Adrenal gland (tissue), 19 donors: ENCODE measurements at places on chromosomes 16 and 17. TPM values are rescaled to one million over a fixed set of nuclear protein-coding genes. Genes with fewer than 3 reads are reported as not detected.
A peak's percentile ranks its signal among the peaks of the same experiment; 100 is the strongest.

DNA sequence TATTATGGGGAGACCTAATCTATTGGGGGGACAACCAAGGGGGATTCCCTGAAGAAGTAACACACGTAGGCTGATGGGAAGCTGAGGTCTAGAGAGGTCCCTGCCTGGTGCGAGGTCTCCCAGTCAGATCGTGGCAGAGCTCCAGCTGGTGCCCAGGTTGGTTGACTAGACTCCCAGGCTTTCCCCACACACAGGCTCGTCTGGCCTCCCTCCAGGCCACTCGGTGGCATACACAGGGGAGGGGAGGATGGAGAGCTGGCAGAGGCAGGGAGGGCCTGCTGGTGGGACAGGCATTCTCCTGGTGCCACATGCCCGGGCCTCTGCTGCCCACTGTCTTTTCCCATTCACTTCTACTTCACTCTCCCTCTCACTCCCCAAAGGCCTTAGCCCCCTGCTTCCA is 8.5 kb upstream of the SOCS3 start:
- no peak for DNase-seq

DNA sequence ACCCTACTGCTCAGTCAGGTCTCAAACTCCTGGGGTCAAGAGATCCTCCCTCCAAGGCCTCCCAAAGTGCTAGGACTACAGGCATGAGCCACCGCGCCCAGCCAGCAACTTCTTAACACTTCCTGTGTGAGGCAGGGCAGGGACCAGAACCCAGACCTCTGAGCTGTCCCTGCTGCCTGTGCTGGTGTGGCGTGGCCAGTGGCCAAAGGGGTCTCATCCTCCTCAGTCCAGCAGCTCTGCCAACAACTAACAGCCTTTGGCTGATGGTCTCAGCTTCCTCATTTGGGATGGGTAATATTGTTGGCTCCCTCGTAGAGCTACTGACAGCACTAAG is 1.4 kb upstream of the LLGL1 start:
- no peak for DNase-seq

Gene SMYD4
- polyA plus RNA-seq: 8.4 TPM

- DNase-seq: peak; percentile 70
Observed at GRCh38 chr16:10961231-10961630, 16.9 kb downstream of the CLEC16A start.

- no peak for DNase-seq
Observed at GRCh38 chr16:4576008-4576407, 19.9 kb downstream of the C16orf96 start.

Gene NPIPA2
- polyA plus RNA-seq: 2.5 TPM

Gene CCL8
- 1.2 TPM for polyA plus RNA-seq

DNA sequence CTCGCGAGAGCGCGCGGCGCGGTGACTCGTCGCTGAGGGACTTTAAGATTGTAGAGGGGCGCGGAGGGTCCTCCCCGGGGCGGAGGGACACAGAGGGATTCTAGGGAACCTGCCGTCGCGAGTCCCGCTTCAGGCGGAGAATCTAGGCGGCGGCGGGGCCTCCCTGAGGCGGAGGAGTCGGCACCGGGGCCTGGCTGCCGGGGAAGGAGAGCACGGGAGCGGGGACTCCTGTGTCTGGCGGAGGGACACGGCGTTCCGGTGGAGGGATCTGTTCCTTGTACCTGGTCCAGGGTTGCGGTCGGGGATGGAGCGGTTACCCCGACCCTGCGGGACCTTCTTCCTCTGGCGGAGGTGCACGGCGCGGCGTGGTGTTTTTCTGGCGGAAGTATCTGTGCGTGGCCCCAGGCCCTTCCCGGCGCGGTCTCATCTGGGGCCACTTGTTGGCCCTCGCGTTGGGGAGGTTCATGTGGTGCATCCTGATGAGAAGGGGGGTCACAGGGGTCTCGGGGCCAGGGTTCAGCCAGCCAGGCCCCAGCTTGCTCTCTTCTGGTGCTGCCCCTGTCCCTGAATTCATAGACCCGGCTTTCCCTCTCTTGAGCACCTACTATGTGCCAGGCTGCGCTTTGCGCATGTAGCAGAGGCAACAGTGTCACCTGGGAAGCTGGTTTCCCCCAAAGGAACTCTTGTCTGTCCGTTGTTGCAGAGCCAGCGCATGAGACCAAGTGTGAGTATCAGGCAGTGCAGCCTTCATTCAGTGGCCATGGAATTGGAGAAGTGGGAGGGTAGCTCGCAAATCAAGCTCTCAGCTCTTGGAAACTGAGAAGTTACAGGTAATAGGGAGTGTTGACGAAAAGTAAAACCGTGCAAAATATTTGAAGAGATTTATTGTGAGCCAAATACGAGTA is 563 bp upstream of the ZKSCAN2 start:
- peak; percentile 85 for DNase-seq

Gene NPIPA7
- 95.2 TPM for polyA plus RNA-seq

Gene MYH3
- polyA plus RNA-seq: 3.9 TPM

- DNase-seq: no peak
Observed at GRCh38 chr16:23014592-23014991, 134.7 kb downstream of the USP31 start.

Gene MYH2
- polyA plus RNA-seq: not detected

DNA sequence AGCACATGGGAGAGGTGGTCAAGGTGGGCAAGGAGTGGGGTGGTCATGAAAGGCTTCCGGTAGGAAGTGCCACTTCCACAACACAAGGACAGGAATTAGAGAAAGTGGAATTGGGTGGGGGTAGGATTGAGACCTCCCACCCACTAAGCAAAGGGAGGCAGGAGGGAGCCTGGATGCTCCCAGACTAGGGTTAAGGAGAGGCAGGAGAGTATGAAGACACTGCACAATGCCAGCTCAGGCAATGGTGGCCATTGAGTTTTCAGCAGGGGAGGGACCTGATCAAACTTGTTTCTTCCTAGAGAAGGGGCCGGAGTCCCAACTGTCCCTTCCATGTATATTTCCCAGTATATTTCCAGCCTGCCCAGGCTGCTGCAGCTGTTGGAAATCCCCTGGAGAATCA is 3.1 kb upstream of the RAB11FIP4 start:
- no peak for DNase-seq

Gene NPB
- polyA plus RNA-seq: 0.07 TPM

DNA sequence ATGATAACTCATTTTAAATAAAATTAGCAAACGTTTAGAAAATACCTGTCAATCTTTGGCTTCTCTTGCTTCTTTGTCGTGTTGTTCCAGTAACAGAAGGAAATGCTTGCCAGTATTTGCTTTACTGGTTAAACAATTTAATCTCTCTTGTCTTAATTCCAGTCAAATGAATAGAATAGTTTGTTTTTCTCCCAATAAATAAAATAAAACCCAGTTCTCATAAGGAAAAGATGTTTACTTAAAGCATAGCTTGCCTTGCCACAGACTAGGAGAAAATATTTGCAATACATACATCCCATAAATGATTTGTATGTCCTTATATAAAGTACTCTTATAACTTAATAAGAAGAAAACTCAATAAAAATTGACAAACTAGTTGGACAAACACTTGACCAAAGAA is 43.9 kb upstream of the TEKT3 start:
- DNase-seq: no peak

Gene CDH16
- not detected for polyA plus RNA-seq
